ENCODE measurements at places on chromosomes 7 and 10. TPM values are rescaled to one million over a fixed set of nuclear protein-coding genes. Genes with fewer than 3 reads are reported as not detected.

DNA sequence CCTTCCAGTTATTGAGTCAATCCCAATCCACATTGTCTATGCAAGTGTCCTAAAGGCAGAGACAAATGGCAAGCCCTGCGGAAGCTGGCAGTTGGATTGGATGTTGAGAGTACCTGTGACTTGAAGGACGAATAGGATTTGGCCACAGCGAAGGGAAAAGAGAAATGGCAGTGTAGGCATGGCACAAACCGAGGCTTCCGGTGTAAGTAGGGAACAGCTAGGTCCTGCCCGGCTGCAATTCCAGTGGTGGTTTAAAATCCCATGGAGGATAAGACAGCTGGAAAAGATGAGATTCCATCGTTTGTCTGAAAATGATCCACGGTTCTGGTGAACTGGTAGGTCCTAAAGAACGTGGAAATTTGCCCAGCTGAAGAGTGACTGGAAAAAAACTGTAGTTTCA, 296.2 kb downstream of the TCERG1L start:
- DNase-seq = no peak

- DNase-seq = no peak
Observed at GRCh38 chr7:91054374-91054773, 209.9 kb upstream of the FZD1 start.

SH2D4B gene
- not detected for total RNA-seq

DNA sequence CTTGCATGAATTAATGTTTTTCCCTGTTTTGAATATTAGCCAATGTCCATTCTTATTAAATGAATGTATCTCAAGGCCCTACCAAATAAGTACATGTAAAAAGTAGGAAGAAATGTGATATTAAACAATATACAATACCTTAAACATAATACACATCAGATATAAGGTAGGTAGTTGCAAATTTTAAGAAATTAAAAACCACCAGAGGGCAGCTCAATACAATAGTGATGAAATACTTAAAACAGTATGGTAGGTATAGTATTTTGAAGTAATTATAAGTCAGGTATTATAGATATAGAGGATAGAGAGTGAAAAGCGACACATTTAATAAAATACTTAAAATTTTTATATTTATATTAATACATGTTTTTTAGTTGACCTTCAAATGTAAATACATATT, 43.6 kb upstream of the CDK14 start:
- no peak for DNase-seq

- no peak for DNase-seq
Observed at GRCh38 chr7:153457746-153458145, 594.5 kb upstream of the DPP6 start.

- peak; percentile 57 for DNase-seq
Observed at GRCh38 chr7:150340024-150340749, 1.2 kb downstream of the RARRES2 start.

DNA sequence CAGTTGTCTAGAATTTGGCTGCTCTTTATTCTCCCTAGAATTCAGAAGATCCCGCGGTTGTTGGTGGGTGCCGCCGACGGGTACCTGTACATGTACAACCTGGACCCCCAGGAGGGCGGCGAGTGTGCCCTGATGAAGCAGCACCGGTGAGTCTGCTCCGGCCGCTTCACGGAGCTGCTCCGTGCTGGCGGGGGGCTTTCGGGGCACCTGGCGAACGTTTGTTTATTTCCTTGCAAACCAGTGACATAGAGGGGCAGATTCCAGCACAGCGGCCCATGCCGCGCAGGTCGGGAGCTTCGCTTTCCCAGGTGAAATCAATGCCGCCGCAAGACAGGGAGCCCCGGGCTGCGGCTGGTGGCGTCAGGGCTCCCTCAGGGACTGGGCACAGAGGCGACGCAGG, 38.0 kb downstream of the WIPI2 start:
- no peak for DNase-seq

GRCh38 chr10:23975431-23975830, 233.5 kb upstream of the KIAA1217 start:
- no peak for DNase-seq

DNA sequence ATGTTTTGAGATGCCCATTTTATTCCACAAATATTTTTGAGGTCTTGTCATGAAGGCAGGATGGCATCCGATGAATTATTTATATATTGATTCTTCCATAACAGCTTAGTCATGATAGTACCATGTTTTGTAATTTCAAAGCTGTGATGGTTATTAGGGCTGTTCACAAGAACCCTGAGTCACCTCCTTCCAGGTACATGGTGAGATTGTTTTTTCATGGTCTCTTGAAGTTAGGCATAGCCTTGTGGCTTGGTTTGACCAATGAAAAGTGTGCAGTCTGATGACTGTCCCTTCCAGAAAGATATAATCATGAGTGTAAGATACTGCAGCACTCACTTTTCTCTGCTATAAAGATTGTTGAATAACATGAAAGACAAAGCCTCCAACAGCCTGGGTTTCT, 274.8 kb downstream of the FGFR2 start:
- DNase-seq = no peak

VOPP1 gene
- total RNA-seq = 68.2 TPM

- DNase-seq = no peak
Observed at GRCh38 chr10:74486659-74487058, 335.6 kb downstream of the ADK start.

- DNase-seq = peak; percentile 10
Observed at GRCh38 chr7:64308016-64308270, 5.8 kb upstream of the ZNF736 start.

CUZD1 gene
- 2.7 TPM for total RNA-seq
